Spinal cord (tissue), 10 donors: ENCODE measurements at places on chromosomes 6 and 20.

DNA sequence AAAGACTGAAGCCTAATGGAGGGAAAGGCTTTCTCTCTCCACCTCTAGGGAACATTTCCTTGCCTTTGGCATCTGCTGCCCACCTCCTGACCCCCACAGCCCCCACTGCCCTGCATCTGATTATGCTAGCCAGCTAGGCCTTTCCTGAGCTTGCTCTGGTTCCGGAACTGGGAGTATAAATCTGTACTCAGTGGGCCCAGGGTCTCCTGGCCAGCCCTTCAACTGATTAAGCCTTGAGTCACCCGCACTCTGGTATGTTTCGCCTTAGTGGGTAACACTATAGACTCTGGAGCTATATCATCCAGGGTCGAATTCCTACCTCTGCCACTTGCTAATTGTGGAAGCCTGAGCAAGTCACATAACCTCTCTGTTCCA lies 45.6 kb upstream of the RIPOR2 start:
- H3K27ac ChIP-seq = peak overlapping the region; percentile 45
- H3K4me1 ChIP-seq = no peaks in the 10 kb centered on the region
- no peaks in the 10 kb centered on the region for H3K27me3 ChIP-seq
- H3K4me3 ChIP-seq = no peak overlapping the region
- H3K36me3 ChIP-seq = no peaks in the 10 kb centered on the region

- no peak overlapping the region for H3K27ac ChIP-seq
- no peak overlapping the region for H3K4me3 ChIP-seq
- no peaks in the 10 kb centered on the region for H3K27me3 ChIP-seq
- H3K36me3 ChIP-seq = no peaks in the 10 kb centered on the region
- H3K4me1 ChIP-seq = peaks cover 3% of the 10 kb centered on the region
These were observed 1400.2 kb downstream of the GRIK2 start for GRCh38 chr6:102793752-102794151.

GRCh38 chr6:43013843-43014433 lies at the start of the genes KLHDC3 and MEA1:
Gene KLHDC3 (plus strand): TSS chr6:43014249. CDS start chr6:43017193, 2,944 bp downstream.
Gene MEA1 (minus strand): TSS chr6:43013946. CDS start chr6:43013813, 133 bp downstream.
- peaks cover 51% of the 10 kb centered on the region for H3K4me1 ChIP-seq
- peaks cover 60% of the 10 kb centered on the region for H3K36me3 ChIP-seq
- H3K27me3 ChIP-seq = no peaks in the 10 kb centered on the region
- peak; percentile 99 for DNase-seq

- peak; percentile 36 for DNase-seq
- H3K4me3 ChIP-seq = no peak overlapping the region
- H3K4me1 ChIP-seq = peaks cover 4% of the 10 kb centered on the region
- H3K27me3 ChIP-seq = no peaks in the 10 kb centered on the region
- no peaks in the 10 kb centered on the region for H3K36me3 ChIP-seq
These were observed 45.9 kb downstream of the PLAGL1 start for GRCh38 chr6:143961886-143962878.

DNA sequence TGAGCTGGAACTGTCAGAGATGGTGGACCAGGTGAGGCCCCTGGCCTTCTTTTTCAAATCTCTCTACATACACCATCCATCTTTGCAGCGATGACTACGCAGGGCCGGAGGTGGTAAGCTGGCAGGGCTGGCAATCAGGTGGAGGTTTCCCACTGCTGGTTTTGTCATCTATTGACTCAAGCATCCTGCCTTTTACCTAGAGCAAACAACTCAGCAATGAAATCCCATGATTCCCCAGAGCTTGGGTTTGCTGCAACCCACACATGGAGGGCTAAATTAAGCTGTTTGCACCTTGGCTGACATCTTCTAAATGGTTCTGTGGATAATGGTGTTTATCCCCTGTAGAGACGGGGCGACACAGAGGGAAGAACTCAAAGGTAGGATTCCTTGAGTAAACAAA lies 170.2 kb downstream of the SCP2D1 start:
- no peaks in the 10 kb centered on the region for H3K27me3 ChIP-seq
- H3K27ac ChIP-seq = no peak overlapping the region
- DNase-seq = no peak
- no peaks in the 10 kb centered on the region for H3K36me3 ChIP-seq

DNA sequence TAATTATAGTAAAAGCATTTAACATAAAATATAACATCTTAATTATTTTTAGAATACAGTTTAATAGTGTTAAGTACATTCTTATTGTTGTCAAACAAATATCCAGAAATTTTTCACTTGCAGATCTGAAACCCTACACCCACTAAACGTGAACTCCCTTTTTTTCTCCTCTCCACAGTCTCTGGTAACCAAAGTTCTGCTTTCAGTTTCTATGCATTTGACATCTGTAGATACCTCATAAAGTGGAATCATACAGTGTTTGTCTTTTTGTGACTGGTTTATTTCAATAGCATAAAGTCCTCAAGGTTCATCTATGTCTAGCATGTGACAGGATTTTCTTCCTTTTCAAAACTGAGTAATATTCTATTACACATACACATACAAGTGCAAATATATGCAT lies 286.3 kb downstream of the BTBD3 start:
- H3K4me1 ChIP-seq = no peaks in the 10 kb centered on the region
- DNase-seq = no peak
- no peak overlapping the region for H3K4me3 ChIP-seq
- H3K36me3 ChIP-seq = no peaks in the 10 kb centered on the region
- H3K27ac ChIP-seq = no peak overlapping the region
- no peaks in the 10 kb centered on the region for H3K27me3 ChIP-seq

- H3K4me3 ChIP-seq = no peak overlapping the region
- no peaks in the 10 kb centered on the region for H3K4me1 ChIP-seq
- H3K36me3 ChIP-seq = no peaks in the 10 kb centered on the region
- H3K27me3 ChIP-seq = no peaks in the 10 kb centered on the region
- DNase-seq = peak; percentile 86
These were observed 3.9 kb upstream of the OTOR start for GRCh38 chr20:16744178-16744807.

- no peak overlapping the region for H3K4me3 ChIP-seq
- no peak overlapping the region for H3K27ac ChIP-seq
- H3K4me1 ChIP-seq = peaks cover 23% of the 10 kb centered on the region
- H3K36me3 ChIP-seq = peaks cover 36% of the 10 kb centered on the region
These were observed 69.2 kb upstream of the PTGIS start for GRCh38 chr20:49637046-49637637.

- no peaks in the 10 kb centered on the region for H3K4me1 ChIP-seq
- peaks cover 13% of the 10 kb centered on the region for H3K27me3 ChIP-seq
- no peak overlapping the region for H3K4me3 ChIP-seq
- no peaks in the 10 kb centered on the region for H3K36me3 ChIP-seq
- no peak for DNase-seq
These were observed 40.7 kb downstream of the PRR18 start for GRCh38 chr6:166267526-166267925.
